Left ventricle myocardium inferior (tissue), 1 donor: ENCODE measurements at places on chromosomes 13 and 19.

DNA sequence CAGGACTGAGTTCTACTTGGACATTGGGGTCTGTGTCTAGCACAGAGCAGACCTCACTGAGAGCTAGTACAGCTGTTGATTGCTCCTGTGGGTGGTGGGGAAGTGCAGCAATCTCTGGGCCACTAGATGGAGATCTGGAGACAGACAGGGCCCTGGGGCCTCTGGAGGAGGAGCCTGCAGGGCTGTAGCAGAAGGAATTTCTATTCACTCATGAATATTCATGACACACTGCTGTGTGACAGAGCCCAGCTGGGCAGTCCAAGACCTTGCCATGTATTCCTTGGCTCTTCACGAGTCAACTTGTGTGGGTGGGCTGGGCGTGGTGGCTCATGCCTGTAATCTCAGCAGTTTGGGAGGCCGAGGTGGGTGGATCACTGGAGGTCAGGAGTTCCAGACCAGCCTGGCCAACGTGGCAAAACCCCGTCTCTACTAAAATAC, 37.5 kb downstream of the SUGP2 start:
- DNase-seq: peak; percentile 64

DNA sequence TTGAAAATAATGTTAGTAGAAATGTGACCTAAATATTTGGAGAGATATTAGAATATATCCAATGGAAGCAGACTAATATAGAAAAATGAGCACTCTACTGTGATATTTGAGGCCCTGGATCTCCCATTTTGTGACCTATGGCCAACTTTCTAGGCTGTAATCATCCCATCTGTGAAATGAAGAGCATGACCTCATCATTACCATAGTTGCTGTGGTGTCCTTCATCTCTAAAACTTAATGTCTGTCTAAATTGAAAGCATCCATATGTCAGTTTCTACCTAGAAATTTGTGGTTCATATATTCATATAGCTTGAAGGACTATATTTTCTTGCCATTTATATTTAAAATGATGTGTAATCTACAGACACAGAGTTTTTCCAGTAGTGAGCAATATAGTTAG, 41.6 kb downstream of the PAN3 start:
- DNase-seq: no peak

- DNase-seq: no peak
Observed at GRCh38 chr13:25222740-25223139, 50.7 kb upstream of the AMER2 start.

DNA sequence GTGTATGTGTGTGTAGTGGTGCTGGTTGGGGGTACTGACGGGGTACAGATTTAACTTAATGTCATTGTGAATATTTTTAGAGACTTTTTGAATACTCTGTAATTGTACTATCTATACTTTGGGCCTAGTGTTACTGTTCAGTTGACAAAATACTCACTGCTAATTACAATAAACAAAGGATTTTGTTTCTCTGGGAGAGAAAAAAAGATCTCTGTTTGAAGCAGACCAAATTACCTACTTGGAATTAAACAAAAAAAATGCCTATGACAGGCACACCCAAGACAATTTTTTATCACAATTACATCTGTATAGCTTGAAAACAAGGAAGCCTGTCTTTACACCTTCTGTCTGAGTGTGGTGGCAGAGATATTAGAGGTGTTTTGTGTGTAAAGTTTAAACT, 45.1 kb downstream of the OLFM4 start:
- DNase-seq: no peak

GRCh38 chr13:51122868-51123566, 11.9 kb upstream of the C13orf42 start:
- no peak for DNase-seq

DNA sequence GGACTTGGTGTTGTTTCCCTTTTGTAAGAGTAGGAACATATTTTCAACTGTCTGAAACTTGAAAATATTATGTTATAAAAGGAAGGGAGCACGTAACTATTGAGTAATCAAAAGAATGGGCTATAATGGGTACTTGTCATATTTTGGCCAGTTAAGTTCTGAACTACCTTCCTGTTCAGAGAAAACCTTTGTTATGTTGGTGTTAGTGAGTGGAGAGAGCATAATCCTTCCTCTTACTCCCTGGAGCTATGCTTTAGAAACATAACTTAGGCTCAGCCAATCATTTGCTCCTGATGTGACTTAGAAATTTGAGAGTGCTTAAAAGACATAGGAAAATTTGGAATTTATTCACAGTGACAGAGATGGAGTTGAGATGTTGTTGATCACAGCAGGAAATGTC, 482.5 kb upstream of the SPRY2 start:
- no peak for DNase-seq

DNA sequence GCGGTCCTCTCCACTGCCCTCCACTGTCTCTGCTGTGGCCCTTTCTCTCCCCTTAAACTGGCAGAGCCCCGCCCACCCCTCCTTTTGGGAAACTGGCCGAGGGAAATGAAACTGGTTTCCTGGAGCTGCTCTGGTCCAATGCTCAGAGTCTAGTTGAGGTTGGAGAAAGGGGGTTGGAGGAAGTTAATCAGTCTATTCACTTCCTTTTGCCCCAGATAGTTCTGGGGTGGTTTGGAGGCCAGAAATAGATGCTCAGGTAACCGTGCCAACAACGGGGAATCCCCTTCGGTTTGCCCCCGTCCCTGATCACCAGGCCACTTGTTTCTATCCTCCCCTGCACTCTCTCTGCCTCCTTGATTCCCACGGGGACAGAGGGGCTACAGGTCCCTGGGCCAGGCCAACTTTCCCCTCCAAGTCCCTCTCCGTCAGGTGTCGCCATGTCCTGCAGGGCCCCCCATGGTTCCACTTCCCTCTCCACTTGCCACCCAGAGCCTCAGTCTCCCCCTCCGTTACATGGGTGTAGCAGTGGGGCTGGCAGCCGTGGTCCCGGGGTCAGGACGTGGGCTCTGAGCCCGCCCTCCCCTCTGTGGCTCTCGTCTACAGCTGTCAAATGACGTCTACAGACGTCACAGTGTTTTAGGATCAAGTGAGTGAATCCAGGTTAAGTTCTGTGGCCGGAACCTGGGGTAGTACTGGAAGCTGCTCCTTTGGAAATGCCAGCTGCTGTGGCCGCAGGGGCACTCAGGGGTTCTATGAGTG, at the start of gene IL4I1:
IL4I1 (minus strand) TSS at position 25 of the 759 bp plus-strand sequence. CDS start 727 bp downstream, outside the sequence.
- no peak for DNase-seq

DNA sequence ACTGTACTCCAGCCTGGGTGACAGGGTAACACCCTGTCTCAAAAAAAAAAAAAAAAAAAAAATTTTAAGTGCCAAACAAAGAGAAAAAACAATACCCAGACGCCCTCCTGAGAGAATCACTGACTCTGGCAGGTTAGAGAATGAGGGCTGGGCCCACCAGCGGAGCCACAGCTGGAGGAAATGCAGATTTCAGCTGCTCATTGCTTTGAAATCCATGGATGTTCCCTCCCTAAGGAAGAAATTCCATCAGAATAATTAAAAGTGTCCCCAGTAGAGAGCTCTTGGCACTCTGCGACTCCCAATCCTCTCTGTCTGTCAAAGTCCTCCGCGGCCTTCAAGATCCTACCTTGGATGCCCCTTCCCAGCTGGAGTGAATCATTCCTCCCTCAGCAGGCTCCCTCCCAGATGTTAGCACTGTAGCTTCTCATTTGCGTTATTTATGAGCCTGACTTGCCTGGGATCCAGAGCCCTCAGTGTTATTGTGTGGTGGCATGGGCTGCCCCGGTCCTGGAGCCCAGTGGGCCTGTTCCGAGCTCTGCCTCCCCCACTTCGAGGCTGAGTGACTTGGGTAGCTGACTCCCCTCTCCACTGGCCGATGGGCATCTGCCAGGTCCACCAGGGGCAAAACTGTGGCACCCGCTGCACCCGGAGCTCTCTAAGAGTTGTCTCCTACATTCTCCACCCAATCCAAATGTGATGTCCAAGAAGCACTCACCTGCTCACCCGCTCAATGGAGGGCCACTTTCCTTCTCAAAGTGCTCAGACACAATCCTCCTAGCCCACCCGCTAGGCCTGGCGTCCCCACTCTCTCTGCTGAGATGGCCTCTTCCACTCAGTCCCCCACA, 47.0 kb downstream of the SERP2 start:
- DNase-seq: no peak

DNA sequence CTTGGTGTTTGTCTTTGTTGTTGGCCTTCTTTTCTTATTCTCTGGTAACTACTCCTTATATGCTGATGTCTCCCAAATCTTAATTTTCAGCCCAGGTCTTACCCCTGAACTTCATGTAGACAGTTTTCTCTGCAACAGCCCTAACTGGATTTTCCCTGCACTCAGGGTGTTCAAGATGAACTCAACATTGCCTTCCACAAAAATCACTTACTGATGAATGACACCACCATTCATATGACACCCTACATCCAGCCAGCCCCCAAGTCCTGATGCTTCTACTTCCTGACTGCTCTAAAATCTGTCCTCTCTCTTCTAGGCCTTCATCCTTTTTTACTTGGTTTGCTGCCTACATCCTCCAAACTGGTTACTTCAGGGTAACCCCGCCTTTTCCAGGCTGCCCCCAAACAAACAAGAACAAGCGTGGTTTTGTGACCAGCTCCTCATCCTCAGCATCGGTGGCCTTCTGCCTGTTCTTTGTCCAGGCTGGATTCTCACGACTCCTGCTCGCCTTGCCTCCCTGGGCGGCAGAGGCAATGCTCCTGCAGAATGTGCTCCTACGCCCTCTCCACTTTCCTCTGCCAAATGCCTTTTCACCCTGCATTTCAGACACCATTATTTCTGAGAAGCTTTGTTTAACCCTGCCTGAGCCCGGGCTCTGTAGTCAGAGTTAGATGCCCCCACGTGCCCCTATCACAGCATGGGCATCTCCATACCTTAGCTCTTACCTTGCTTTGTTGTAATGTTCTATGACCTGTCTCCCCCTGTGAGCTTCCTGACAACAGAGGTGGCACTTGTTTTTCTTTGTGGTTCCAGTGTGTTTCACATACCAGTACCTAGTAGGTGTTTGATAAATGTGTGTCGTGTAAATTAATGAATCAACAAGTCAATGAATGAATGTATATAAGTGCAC, 61.8 kb downstream of the WDFY2 start:
- no peak for DNase-seq

DNA sequence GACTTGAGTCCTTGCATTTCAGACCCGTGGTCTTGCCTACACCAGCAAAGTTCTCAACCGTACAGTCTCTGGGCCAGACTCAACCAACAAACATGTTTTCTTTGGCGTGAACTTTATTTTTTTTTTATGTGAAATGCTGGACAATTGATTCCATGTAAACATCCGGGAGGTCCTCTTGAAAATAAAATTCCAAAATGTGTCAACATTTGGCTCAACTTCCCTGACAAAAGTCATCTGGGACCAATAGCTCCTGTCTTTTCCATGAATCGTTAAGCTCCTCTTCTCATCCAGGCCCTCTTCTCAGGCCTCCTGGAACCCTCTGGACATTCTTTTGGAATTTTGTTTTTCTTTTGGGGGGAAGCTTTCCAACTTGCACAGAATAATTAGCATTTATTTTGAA, 2.7 kb downstream of the ALDH16A1 start:
- no peak for DNase-seq

GRCh38 chr13:112893570-112894422, 75.2 kb upstream of the MCF2L start:
- DNase-seq: no peak

GRCh38 chr19:2627319-2627829, 75.1 kb downstream of the GNG7 start:
- peak; percentile 77 for DNase-seq

- no peak for DNase-seq
Observed at GRCh38 chr13:98144801-98145350, 2.0 kb downstream of the FARP1 start.

- no peak for DNase-seq
Observed at GRCh38 chr13:26324294-26324693, 70.4 kb downstream of the CDK8 start.

GRCh38 chr19:21148681-21149080, 6.8 kb downstream of the ZNF431 start:
- no peak for DNase-seq

GRCh38 chr19:53519446-53519845, 18.5 kb upstream of the ZNF331 start:
- DNase-seq: no peak

DNA sequence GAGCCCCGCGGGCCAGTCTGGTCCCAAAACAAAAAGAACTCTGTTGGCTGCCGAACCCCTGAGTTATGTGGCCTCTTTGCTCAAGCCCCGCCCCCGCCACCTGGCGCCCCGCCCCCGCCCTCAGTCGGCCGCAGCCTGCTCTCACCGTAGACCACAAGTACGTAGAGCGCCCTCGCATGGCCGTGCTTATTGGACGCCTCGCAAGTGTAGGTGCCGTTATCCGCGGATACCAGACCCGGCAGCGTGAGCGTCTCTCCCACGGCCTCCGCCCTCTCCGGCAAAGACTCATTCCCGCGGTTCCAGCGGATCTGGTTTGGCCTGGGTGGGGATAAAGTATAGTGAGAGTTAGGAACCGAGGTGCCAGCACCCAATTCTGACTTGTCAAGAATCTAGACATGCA, 5.5 kb upstream of the ZNF428 start:
- DNase-seq: peak; percentile 36

GRCh38 chr13:113591750-113592149, 7.2 kb downstream of the TFDP1 start:
- DNase-seq: no peak

- DNase-seq: no peak
Observed at GRCh38 chr19:8371011-8371804, 7.3 kb downstream of the ANGPTL4 start.

DNA sequence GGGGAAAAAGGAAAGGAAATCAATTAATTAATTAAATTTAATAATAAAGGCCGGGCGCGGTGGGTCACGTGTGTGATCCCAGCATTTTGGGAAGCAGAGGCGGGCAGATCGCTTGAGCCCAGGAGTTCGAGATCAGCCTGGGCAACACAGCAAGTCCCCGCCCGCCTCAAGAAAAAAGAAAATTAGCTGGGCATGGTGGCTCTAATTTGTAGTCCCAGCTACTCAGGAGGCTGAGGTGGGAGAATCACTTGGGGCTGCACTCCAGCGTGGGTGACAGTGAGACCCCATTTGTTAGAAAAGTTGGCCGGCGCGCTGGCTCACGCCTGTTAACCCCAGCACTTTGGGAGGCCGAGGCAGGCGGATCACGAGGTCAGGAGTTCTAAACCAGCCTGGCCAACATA, 733 bp upstream of the CD320 start:
- DNase-seq: peak; percentile 9

- no peak for DNase-seq
Observed at GRCh38 chr13:85379433-85379832, 419.8 kb downstream of the SLITRK6 start.
